Ovary (tissue), 10 donors: ENCODE measurements at places on chromosomes 6 and 20. TPM values are rescaled to one million over a fixed set of nuclear protein-coding genes. Genes with fewer than 3 reads are reported as not detected.

THBD gene
- polyA plus RNA-seq: 24.0 TPM

DNA sequence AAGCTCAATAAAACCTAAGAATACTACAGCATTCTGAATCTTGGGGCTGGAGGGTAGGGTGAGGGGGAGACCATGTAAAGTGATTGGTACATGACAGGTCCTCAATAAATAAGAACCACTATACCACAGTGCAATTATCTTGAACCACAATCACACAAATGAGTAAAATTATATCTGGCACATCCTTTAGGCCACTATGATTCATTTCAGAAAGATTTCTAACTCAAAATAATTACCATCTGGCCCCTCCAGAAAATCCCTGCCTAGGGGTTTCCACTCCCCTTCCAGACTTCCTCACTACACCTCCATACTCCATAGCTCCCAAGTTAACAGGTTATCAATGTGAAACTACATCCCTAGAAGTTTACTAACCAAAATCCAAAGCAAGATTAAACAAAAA is 19.7 kb downstream of the AKIRIN2 start:
- H3K4me1 ChIP-seq: peaks cover 4% of the 10 kb centered on the region
- no peaks in the 10 kb centered on the region for H3K36me3 ChIP-seq
- DNase-seq: no peak
- H3K27me3 ChIP-seq: no peaks in the 10 kb centered on the region
- H3K4me3 ChIP-seq: no peak overlapping the region

GMPR gene
- 32.5 TPM for polyA plus RNA-seq

GRCh38 chr6:15481390-15482291 is 181.2 kb downstream of the DTNBP1 start:
- H3K27me3 ChIP-seq: no peaks in the 10 kb centered on the region
- H3K4me3 ChIP-seq: no peak overlapping the region
- peaks cover 5% of the 10 kb centered on the region for H3K4me1 ChIP-seq
- H3K27ac ChIP-seq: no peak overlapping the region
- no peak for DNase-seq

DNA sequence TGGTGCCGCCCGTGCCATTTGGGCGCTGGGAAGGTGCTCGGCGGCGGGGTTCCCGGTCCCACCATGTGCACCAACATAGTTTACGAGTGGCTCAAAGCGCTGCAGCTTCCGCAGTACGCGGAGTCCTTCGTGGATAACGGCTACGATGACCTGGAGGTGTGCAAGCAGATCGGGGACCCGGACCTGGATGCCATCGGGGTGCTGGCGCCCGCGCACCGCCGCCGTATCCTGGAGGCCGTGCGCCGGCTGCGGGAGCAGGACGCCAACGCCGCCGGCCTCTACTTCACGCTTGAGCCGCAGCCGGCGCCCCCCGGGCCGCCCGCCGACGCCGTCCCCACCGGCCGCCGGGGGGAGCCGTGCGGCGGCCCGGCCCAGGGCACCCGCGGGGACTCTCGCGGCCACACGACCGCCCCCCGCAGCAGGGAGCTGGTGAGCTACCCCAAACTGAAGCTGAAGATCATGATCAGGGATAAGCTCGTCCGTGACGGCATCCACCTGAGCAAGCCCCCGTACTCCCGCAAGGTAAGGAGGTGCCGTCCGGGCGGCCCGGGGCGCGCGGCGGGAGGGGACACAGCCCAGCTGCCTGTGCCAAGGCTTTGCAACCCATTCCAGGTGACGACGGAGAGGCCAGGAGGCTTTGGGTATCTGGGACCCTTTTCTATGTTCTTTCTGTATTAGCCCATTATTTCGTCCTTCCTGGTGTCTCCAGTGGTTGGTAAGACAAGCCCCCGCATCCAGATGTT is 547 bp downstream of the SAMD5 start:
- peak overlapping the region; percentile 45 for H3K4me3 ChIP-seq
- H3K36me3 ChIP-seq: no peaks in the 10 kb centered on the region
- peaks cover 2% of the 10 kb centered on the region for H3K4me1 ChIP-seq
- peak; percentile 17 for DNase-seq
- H3K27ac ChIP-seq: no peak overlapping the region

GRCh38 chr6:148932208-148932607 is 185.4 kb downstream of the UST start:
- DNase-seq: no peak
- no peak overlapping the region for H3K4me3 ChIP-seq
- H3K27ac ChIP-seq: no peak overlapping the region
- H3K4me1 ChIP-seq: peaks cover 3% of the 10 kb centered on the region

GRCh38 chr6:101284131-101284530 is 109.4 kb upstream of the GRIK2 start:
- H3K36me3 ChIP-seq: no peaks in the 10 kb centered on the region
- H3K27me3 ChIP-seq: no peaks in the 10 kb centered on the region
- H3K27ac ChIP-seq: no peak overlapping the region
- no peaks in the 10 kb centered on the region for H3K4me1 ChIP-seq
- H3K4me3 ChIP-seq: no peak overlapping the region
- DNase-seq: no peak

- no peaks in the 10 kb centered on the region for H3K36me3 ChIP-seq
- H3K4me1 ChIP-seq: no peaks in the 10 kb centered on the region
- no peak overlapping the region for H3K27ac ChIP-seq
- H3K4me3 ChIP-seq: no peak overlapping the region
Measured at GRCh38 chr6:16964553-16965499, 137.0 kb upstream of the STMND1 start.

THBS2 gene
- 26.5 TPM for polyA plus RNA-seq

GRCh38 chr6:8075185-8075584 is 11.0 kb upstream of the BLOC1S5 start:
- H3K4me3 ChIP-seq: no peak overlapping the region
- no peak for DNase-seq
- no peaks in the 10 kb centered on the region for H3K27me3 ChIP-seq
- no peaks in the 10 kb centered on the region for H3K36me3 ChIP-seq
- no peaks in the 10 kb centered on the region for H3K4me1 ChIP-seq

GRCh38 chr6:154602708-154603107 is 92.2 kb upstream of the CNKSR3 start:
- H3K27me3 ChIP-seq: no peaks in the 10 kb centered on the region
- DNase-seq: no peak
- no peak overlapping the region for H3K27ac ChIP-seq
- H3K36me3 ChIP-seq: no peaks in the 10 kb centered on the region
- no peak overlapping the region for H3K4me3 ChIP-seq
- peaks cover 5% of the 10 kb centered on the region for H3K4me1 ChIP-seq
